Activated naive CD4-positive, alpha-beta T cell (primary cell): ENCODE measurements at places on chromosomes 2 and 18.

GRCh38 chr2:221810650-221811049 lies 238.5 kb upstream of the EPHA4 start:
- no peak for DNase-seq

DNA sequence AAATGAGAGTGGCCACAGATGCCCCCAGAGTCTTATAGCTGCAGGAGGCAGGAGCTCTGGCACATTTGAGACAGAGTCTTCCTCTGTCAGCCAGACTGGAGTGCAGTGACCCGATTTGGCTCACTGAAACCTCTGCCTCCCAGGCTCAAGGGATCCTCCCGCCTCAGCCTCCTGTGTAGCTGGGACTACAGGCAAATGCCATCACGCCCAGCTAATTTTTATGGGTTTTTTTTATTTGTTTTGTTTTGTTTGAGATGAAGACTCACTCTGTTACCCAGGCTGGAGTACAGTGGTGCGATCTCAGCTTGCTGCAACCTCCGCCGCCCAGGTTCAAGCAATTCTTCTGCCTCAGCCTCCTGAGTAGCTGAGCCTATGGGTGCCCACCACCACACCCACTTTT lies 80.7 kb upstream of the CABLES1 start:
- DNase-seq = no peak

DNA sequence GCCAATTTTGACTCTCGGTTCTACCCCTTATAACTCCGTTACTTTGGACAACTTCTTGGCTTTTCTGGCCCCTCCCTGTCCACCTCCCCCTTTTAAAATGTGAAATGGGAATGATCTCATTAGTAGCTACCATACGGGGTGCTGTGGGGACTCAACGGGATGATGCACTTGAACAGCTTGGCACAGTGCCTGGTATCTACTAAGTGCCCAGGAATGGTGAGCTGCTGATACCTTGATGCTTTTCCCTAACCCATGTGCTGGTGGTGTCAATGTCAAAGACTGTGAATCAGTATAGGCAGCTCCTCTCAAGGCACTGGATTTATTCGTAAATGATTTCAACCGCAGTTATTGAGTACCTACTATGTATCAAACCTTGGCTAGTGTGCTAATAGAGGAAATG lies 204.2 kb downstream of the LOXHD1 start:
- DNase-seq = no peak

DNA sequence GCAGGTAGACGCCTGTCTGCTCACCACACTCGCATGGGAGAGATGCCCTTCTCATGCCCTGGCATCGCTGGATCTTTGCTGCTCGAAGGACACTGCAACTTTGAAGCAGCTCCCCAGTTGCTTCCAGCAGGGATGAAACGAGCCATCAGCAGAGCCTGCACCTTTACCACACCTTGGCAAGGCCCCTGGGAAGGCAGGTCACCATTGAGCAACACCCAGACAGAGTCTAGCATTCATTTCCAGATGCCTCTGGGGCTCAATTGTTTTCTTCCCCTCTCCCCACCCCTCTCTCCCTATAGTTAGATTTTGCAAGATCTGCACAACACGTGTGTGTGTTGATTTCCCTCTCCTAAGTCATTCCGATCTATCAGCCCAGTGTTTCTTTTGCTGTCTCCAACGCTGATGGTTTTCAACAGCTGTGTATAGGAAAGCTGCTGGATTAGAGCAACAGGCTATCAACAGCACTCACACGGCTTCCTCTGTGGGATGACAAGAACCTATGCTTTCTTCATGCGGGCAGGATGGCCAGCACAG lies 25.6 kb upstream of the INHBB start:
- DNase-seq = no peak

DNA sequence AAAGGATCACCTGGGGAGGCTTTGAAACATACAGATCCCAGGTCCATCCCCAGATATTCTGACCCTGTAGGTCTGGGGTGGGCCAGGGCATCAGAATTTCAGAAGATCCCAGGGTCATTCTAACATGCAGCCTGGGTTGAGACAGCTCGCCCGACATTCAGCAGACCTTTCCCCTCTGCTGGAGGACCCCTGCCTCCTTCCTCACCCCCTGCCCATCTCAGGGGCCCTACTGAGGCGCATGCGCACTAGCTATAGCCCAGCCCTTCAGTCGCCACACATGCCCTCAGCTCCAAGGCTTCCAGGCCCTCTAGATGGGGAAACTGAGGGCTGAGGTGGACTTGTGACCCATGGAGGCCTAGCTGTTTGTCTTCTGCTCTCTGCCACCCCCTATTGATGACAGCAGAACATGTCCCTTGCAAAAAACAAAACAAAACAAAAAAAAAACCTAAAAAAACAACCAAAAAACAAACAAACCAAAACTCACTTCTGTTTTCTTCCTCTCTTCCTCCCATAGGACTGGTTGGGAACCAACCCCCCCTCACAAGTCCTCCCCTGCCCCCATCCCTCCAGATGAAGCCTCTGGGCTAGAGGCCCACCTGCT lies 91.3 kb downstream of the ZBTB7C start:
- no peak for DNase-seq

DNA sequence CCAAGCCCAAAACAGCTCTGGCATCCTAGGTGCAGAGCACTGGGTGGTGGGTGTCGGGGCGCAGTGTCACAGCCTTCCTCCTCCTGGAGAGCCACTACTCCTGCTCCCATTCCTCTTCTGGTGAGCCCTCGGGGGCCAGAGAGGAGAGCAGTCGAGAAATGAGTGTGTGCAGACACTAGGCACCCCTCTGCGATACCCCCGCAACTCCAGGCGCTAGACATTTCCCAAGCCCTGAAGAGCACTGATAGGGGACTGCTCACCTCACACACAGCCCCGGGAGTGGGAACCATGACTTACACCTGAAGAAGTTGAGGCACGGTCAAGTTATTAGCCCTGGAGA lies 54.2 kb downstream of the FAM168B start:
- DNase-seq = no peak

DNA sequence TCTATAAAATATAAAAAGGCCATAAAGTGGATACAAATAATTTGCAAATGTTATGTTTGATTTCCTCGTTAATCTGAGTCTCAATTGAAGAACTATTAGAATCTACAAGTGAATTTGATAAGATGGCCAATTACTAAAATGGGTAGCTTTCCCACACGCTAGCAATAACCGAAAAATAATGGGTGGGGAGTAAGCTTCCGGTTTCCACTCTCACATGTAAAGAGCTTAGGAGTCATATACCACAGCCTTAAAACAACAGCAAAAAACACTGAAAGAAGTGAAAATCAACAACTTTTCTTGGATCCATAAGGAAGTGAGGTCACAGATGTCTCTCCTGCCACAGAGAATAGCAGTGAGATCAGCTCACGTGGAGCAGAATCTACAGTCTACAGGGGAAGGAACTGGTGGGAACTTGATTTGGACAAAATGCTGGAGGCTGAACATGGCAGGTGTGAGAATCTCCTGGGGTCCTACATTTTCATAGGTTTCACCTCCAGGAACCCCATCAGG lies 18.6 kb downstream of the THAP4 start:
- no peak for DNase-seq

DNA sequence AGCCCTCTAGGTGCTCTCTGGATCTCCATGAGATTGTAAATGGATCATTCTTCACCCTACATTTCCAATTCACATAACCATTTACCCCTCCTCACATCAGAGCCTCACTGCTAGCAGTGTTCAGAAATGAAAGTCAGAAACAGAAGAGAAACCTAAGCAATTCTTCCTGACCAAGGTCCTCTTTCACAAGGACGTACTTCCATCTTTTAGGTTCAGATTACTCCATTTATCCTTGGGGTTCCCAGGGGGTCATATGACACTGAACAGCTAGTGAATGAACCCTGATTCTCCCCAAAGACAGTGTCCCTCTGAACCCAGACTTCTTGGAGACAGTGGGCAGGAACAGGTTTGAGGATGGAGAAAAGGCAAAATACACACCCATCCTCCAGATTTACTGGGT lies 12.9 kb upstream of the MARCO start:
- no peak for DNase-seq

DNA sequence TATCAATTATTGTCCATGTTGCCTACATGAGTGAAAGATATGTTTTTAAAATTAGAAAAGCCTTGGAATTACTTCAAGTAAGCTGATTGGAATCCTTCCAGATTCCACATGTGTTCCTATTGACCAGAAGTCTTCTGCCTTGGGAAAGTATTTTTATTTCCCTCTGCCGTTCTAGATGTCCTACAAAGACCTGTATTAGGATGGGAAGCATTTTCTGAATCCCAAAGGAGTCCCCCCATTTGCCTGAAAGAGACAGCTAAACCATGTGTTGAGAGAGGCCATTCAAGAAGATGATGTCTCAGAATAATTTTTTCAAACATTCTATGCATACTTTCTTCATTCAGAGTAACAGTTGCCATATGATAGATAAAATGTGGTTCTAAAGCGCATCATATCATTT lies 19.0 kb upstream of the MYO1B start:
- no peak for DNase-seq

DNA sequence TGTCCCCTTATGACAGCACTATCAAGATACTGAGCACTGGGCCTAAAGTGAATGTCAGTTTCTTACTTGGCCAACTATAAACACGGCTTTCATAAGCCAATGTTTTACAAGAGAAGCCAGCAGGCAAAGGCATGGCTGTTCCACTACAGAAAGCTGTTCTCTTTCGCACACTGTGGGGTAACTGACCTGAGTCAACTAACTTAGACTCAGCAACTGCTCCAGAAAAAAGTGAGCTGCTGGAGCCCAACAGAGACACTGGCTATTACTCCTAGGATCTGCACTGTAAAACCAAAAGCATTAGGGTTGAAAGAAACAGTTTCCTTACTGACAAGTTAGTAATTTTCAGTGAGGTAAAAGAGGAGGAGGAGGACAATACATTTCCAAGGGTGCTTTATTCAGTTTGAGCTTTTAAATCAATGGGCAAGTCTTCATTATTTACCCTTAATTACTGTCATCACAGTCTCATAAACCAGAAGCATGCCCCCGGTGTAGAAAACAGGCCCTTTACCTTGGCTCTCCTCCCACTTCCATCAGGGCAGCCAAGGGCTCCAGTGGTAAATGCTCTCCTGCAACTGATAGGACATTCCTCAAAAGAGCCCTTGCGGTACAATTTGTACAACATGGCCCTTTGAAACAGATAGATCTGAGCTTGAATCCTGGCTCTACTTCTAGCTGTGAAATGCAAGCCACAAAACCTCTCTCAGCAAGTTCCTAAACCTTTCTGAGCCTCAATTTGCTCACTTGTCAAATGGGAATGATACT lies 275.7 kb downstream of the PDE11A start:
- DNase-seq = no peak

DNA sequence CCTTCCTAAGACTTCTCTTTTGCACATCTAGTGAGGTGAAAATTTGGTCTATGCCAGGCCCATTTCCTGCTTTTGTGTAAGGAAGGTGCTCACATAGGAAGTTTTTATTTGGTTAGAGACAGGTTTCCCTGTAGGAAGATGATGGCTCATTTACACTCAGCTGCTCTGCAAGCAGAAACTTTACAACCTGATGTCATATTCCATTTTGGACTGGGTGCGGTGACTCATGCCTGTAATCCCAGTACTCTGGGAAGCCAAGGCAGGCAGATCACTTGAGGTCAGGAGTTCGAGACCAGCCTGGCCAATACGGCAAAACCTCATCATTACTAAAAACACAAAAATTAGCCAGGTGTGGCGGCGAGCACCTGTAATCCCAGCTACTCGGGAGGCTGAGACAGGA lies 35.8 kb downstream of the CASP10 start:
- no peak for DNase-seq

DNA sequence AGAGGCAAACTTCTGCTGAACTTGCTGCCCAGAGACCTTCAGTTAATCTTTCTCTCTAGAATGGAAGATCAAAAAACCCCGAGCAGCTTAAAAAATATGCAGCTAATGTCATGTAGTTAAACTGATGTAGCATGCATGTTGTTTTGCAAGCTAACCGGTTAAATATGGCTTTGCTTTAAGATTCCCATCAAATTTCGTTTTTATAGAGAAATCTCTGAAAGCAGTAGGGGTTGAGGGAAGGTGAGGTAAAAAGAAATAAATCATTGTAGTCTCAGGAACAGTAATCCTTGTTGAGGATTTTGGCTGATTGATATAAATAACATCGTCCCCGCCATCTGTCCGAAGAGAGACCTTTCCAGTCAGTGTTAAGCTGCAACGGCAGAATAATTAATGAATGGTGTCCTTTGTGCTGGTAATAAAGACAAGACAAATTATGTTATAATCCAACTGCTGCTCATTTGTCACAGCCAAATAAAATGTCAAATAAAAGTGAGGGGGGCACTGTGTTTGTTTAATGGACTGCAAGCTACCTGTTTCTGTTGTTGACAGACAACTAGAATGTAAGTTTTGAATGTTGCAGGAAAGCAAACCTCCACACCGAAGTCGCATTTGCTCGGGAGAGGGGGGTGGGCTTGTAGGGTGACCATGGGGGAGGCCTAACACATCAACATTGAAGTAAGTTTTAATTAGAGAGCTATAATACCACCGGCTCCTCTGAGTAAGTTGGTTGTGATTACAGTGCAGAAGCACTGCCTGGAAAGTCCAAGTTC lies 555.5 kb downstream of the ARHGAP15 start:
- no peak for DNase-seq
